ENCODE measurements at places on chromosomes 6 and 20. TPM values are rescaled to one million over a fixed set of nuclear protein-coding genes. Genes with fewer than 3 reads are reported as not detected.

CDSN gene
- 37.1 TPM for total RNA-seq

TNF gene
- total RNA-seq: 1.9 TPM

MRPS26 gene
- 21.4 TPM for total RNA-seq

CRISP3 gene
- total RNA-seq: 7.4 TPM

RAMACL gene
- total RNA-seq: 2.7 TPM

TJAP1 gene
- 11.8 TPM for total RNA-seq

Measured in skin of body (tissue), 3 donors.